ENCODE measurements at places on chromosomes 13 and 19.

DNA sequence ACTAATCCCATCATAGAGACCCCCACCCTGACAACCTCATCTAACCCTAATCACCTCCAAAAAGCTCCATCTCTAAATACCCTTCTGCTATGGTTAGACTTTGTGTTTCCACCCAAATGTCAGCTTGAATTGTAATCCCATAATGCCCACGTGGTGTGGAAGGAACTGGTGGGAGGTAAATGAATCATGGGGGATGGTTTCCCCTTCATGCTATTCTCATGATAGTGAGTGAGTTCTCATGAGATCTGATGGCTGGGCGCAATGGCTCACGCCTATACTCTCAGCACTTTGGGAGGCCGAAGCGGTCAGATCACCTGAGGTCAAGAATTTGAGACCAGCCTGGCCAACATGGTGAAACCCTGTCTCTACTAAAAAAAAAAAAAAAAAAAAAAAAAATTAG, 2.6 kb downstream of the VMAC start:
- ATAC-seq = no peak

DNA sequence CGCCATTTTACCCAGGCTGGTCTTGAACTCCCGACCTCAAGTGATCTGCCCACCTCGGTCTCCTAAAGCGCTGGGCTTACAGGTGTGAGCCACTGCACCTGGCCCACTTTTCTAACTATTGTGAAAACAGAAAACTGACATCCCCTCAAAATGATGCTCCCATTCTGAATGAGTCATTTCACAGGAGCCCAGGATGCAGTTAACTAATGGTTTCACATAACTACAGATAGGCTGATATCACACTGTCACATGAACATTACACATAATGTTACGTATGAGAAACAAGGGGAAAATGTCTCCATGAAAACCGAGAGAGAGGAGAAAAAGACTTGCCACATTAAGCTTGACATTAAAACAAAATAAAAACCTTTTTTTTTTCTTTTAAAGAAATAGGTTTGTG, 37.5 kb downstream of the N4BP2L2 start:
- no peak for ATAC-seq

DNA sequence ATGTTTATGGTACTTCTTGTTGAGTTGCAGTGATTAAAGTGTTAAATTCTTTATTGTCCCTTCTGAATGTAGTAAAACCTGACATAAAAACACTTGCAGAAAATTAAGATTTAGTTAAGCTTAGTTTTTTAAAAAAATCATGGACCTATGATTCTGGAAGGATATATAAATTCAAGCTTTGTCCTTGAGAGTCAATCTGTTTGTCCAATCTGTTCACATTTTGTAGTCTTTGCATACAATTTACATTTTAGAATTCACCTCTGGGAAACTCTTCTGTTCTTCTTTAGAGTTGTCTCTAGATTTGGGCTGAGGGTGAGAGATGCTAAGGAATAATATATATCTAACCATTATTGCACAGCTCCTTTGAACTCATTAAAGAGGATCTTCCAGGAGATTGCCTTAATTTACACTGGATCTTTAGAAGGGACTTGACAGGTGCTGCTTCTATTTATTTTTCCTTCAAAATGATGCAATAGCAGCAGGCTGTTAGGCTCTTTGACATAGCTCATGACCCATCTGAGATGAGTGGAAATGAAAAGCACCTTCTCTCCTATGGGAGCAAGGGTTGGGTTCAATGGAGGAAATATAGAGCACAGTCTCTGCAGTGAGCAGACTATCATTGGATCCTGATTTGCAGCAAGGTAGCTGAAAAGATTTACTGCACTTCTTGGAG, 433.9 kb downstream of the GPC6 start:
- no peak for ATAC-seq

DNA sequence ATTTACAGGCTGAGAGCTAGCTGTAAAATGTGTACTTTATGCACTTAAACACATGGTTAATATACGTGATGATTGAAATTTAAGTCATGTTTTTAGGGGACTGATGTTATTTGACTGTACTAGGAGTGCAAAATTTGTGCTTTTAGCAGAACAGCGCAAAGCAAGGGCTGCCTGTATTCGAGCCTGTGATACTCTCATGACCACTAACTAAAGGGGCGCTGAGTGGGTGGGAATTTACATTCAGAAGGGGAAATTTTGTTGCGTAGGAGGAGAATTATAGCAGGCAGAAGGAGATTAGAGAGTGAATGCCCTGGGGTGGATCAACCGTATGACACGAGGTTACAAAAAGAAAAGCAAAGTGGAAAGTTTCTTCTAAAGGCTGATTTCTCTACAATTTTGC, 271.8 kb upstream of the HTR2A start:
- ATAC-seq = no peak

GRCh38 chr13:28394422-28394821, 100.5 kb downstream of the FLT1 start:
- ATAC-seq = no peak

- ATAC-seq = no peak
Measured at GRCh38 chr13:41286370-41286769, 23.0 kb upstream of the MTRF1 start.

DNA sequence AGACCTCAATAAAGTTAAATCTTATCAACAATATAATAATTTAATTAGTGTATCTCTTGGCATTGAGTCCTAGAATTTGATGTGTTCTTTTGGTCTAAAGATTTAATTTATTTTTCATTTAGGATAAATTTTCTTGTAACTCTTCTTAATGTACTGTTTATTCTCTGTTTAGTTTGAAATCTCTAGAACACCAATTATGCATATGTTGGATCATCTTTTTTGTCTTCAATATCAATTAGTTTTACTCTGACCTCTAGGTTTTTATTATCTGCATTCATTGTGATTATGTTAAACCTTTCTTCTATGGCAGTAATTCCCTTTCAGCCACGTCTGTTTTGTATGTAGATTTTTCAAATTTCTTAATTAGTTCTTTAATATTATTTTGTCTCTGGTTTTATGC, 93.8 kb upstream of the ARHGEF7 start:
- no peak for ATAC-seq
